Sigmoid colon (tissue), 7 donors: ENCODE measurements at places on chromosomes 16 and 17. TPM values are rescaled to one million over a fixed set of nuclear protein-coding genes. Genes with fewer than 3 reads are reported as not detected.
A peak's percentile ranks its signal among the peaks of the same experiment; 100 is the strongest.

DNA sequence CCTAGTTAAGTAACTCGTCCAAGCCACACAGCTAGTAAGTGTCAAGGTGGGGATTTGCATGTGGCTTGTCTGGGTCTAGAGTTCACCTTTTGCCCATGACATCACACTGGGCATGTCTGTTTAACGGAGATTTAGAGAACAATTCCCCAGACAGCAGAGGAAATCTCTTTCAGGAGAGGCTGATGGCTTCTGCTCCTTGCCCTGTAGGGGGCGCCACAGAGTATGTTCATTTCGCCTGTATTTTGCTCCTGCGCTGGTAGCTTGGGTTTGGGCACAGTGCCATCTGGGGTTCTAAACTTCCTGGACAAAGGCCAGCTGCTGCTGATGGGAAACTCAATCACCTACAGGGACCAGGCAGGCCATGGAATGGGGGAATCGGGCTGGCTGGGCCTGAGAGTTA lies 20.4 kb downstream of the OTOA start:
- no peak for DNase-seq

- DNase-seq, result peak; percentile 77
Observed at GRCh38 chr16:24748242-24748641, 18.8 kb downstream of the TNRC6A start.

DNA sequence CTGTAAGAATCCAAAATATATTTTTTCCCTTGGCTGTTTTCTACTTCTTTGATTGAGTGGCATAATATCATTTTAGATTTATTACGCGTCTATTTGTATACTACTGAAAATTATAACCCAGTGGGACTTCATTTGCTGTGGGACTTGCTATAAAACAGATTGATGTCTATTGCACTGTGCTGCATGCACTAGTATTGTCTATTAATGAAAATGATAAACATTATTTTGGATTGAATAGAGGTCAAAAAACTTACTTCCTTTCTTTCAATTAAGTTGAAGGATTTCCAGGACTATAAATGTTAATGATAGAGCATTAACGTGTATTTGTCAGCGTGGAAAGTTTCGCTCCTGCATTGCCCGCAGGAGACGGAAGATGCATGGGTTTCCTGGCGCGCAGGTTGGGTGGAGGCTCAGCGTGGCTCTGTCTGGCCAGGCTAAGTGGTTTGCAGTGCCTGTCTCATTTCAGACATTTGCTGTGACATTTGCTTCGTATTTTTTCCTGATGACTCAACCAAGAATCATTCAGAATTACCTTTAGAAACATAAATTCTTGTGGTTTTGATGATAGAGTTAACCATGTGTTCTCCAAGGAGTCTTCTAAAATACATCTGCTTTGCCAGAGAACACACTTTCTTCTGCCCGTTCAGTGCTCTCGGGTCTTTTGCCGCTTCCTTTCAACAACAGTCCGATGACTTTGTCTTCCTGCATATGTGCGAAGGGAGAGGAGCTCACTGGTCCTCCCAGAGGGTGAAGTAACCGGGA lies 216.7 kb downstream of the RPTOR start:
- DNase-seq, result peak; percentile 26

Gene CTRB2
- not detected for total RNA-seq

Gene DYNLRB2
- total RNA-seq, result not detected

DNA sequence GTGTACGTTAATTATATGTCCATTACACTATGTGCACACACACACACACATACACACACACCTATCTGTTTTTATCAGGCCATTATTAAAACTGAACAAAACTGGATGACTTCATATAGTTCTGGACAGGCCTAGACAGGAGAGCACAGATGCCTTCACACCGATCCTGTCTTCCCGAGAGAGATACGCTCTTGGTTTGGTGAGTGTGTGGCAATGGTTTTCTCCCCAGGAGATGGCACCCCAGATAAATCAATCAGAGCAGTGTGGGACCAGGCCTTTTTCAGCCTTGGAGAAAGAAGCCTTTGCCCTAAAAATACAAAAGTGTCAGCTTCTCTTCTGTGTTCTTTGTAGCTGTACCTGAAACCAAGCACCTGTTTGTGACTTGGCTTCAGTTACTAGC lies 83.7 kb downstream of the CPPED1 start:
- DNase-seq, result no peak
